ENCODE measurements at places on chromosomes 2 and 18.

- no peak for DNase-seq
Observed at GRCh38 chr2:30894498-30895119, 87.4 kb upstream of the CAPN13 start.

GRCh38 chr2:72155737-72156136 is 8.1 kb upstream of the CYP26B1 start:
- DNase-seq: no peak

- DNase-seq: no peak
Observed at GRCh38 chr2:170307052-170307451, 129.1 kb downstream of the MYO3B start.

GRCh38 chr2:6605836-6606505 is 259.7 kb downstream of the CMPK2 start:
- DNase-seq: no peak

- no peak for DNase-seq
Observed at GRCh38 chr18:10424585-10425307, 29.7 kb upstream of the APCDD1 start.

DNA sequence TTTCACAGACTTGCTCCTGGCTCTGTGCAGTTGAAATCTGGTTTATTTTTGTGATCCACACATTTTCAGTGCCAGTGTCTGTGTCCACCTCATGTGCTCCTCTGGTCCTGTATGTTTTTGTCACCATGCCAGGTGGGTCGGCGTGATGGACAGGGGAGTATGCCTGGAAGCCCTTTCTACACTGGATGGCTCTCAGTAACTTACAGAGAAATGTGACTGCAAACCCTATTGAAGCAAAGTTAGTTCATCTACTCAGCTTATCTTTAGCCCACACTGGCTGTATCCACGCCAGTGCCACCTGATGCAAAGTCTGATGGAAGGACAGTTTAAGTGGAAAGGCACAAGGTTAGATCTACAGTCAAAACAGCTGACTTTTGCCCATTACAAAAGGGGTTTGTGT is 4.3 kb downstream of the IMPA2 start:
- no peak for DNase-seq

DNA sequence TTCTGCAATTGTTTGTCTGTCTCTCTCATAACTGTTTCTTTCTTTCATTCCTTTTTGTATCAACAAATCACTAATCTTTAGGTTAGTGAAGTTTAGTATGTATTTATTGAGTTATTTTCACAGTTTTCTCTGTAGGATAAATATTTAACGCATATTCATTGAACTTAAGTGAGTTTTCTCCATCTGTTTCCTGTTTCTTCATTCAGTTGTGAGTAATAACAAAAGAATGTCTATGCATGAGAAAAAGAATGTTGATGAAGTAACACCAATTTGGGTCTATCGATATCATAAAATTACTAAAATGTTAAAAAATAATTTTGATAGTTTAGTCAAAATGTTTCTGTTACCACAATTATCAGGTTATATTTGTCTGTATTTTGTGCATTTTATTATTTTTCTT is 948.0 kb downstream of the DSC3 start:
- DNase-seq: no peak

- no peak for DNase-seq
Observed at GRCh38 chr2:34408100-34408499, 809.0 kb upstream of the FAM98A start.

DNA sequence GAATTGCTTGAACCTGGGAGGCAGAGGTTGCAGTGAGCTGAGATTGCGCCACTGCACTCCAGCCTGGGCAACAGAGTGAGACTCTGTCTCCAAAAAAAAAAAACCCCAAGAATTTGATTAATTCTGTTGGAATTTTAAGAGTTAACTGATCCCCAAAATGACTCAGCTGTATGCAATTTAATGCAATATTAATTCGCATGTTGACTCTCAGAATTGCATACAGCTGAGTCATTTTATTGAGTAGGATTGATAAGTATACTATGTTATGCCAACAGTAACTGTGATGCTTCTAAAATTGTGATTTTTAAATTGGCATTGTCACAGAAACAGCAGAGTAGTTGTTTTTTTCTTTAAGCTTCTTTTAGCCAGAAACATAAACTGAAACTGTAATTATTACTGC is 19.6 kb downstream of the MSH2 start:
- no peak for DNase-seq

GRCh38 chr2:188042412-188042811 is 249.3 kb upstream of the GULP1 start:
- DNase-seq: no peak

- no peak for DNase-seq
Observed at GRCh38 chr18:34820360-34821065, 110.4 kb downstream of the DTNA start.

GRCh38 chr2:214217599-214217998 is 193.3 kb upstream of the VWC2L start:
- no peak for DNase-seq

DNA sequence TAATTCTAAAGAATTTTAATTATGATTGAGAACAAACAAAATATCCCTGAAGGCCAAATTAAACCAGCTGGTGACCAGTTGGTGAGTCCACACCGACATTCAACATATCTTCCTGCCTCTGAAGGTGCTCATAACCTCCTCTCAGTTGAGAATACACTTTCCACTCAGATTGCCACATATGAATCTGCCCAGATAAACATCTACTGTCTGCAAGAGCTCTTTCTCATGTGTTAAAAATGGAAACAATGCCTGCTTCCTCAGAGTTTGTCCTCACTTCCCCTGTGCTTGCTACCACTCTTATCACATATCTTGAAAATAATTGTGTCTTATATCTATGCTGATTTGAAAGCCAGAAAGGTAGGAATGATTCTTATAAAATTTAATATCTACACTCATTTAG is 177.7 kb upstream of the GULP1 start:
- DNase-seq: no peak

DNA sequence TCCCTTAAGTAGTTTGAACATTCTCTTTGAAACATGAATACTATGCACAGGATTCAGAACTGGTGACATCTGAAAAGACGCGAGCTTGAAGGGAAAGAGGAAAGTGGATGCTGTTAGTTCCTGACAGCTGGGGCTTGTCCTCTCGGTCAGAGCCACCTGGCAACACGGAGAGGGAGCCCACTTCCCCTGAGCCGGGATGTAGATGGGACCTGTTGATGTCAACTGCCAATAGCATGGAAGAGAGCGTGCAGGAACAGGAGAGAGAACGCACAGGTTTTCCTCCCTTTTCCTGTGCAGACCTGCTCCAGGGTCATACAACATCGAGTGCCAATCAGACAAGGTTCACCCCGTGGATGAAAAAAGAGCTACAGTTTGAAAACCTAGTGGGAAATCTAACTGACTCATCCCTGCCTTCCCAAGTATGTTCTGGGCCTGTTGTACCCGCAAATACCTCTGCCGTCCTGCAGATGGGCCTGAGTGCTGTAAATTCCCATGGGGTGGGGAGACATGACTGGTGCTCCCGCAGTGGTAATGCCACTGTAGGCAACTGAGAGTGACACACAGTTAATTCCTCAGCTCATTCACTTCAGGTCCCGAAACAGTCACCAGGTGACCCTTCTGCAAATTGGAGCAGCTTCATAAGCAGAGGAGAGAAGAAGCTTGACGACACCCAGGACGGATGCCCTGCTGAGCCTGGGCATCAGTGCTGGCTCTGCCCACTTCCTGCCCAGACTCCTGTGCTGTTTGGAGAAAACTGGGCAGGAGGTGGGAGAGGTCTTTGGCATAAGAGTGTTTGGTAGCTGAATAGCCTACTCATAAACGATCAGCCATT is 13.9 kb upstream of the MBP start:
- DNase-seq: no peak

GRCh38 chr2:204260162-204260877 is 285.0 kb upstream of the PARD3B start:
- peak; percentile 4 for DNase-seq

GRCh38 chr2:205267323-205267722 is 415.0 kb upstream of the NRP2 start:
- no peak for DNase-seq

GRCh38 chr2:217418090-217418489 is 558.2 kb upstream of the TNP1 start:
- DNase-seq: no peak

DNA sequence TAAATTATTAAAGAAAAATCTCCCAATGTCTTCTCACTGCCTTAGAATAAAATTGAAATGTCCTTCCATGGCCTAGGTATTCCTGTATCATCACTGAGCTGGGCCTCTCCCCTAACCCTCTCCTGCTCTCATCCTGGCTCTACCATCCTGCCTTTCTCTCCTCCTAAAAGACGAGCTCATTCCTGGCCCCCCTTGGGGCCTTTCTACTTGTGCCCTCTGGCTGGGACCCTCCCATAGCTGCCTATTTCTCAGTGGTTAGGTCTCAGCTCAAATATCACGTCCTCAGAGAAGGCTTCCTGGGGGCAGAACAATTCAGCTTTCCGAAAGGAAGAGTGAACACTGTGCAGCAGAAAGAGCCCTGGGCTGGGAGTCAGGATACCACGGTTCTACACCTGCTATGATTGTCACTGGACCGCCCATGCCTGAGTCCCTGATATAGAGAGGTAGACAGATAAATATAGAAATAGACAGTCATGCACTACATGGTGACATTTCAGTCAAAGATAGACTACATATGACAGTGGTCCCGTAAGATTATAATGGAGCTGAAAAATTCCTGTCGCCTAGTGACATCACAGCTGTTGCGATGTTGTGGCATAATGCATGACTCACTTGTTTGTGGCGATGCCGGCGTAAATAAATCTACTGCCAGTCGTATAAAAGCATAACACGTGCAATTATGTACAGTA is 9.4 kb downstream of the DNPEP start:
- no peak for DNase-seq

DNA sequence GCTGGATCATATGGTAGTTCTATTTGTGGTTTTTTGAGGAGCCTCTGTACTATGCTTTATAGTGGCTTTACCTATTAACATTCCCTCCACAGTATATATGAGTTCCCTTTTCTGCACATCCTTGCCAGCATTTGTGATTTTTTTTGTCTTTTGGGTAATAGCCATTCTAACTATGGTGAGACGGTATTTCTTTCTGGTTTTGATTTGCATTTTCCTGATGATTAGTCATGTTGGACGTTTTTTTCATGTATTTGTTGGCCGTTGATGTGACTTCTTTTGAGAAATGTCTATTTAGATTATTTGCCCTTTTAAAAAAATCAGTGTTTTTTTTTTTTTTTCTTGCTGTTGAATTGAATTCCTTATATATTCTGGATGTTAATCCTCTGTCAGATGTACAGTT is 31.1 kb downstream of the ACTR3 start:
- DNase-seq: no peak

- DNase-seq: no peak
Observed at GRCh38 chr2:204108330-204108751, 171.8 kb downstream of the ICOS start.

- DNase-seq: no peak
Observed at GRCh38 chr18:79283929-79284328, 111.8 kb upstream of the NFATC1 start.

- no peak for DNase-seq
Observed at GRCh38 chr2:160889439-160890170, 270.6 kb upstream of the TANK start.

DNA sequence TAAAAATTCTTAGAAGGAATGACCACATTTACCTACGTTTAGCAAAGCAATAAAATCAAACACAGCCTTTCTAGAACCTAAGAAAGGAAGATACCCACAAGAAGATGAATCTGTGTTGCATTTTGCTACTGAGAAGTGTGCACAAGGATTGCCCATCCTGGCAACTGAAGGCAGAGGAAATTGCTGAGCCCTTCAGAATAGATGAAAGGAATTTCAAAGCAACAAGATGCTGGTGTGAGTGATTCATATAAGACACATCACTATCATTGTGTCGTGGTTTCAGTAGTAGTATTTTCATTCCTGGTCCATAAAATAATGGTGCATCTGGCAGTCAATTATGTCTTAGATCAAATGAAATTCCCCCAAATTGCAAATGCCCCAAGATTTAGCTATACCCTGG is 48.4 kb upstream of the ANKRD44 start:
- no peak for DNase-seq

- no peak for DNase-seq
Observed at GRCh38 chr18:70005580-70005979, 57.9 kb upstream of the CD226 start.

DNA sequence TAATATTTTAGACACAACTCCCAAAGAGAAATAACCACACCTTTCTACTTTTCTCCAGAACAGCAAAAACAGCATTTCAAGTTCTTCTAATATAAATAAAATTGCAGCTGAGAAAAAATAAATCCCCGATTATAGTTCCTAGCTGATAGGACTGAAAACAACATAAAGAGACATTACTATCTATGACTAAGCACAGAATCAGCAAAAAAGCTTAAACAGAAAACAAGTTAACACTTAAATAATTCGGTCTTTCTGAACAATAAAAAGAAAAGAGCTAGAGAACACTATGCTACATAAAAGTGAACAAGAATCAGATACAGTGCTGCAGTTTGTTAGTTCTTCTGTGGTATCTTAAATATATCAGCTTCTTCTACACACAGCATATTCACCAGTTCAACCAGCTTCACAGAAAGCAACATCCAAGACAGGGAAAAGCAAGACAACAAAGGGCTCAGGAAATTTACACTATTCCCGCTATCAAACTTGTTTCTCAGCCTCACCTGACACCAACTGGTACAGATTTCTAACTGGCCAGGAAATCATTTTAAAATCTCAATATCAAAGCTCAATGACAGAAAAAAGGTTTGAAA is 28.6 kb downstream of the FEZ2 start:
- DNase-seq: no peak

Data from stimulated activated CD4-positive, alpha-beta T cell treated with anti-CD3 and anti-CD28 coated beads, Interleukin-15, amount 100 ng/mL, for 1 hour (primary cell).